ENCODE measurements at places on chromosomes 4 and X.
A peak's percentile ranks its signal among the peaks of the same experiment; 100 is the strongest.

GRCh38 chr4:176236946-176237345, 32.1 kb downstream of the ASB5 start:
- DNase-seq: no peak

GRCh38 chr4:8905226-8905772, 33.7 kb upstream of the HMX1 start:
- no peak for DNase-seq

DNA sequence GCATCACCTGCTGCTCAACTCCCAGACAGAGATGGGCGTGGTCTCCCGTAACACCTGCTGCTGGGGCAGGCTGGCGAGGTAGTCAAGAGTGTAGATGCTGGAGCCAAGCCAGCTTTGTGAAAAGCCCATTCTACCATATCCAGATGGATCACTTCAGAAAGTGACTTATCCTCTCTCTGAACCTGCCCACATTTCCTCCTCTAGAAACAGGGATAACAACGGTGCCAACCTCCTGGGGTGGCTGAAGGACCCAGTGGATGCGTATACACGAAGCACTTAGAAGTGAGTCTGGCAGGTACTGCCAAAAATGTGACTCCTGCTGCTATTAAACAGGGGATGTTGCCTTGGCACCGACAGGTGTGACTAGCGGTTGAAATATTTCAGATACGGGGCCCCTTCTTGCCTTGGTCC, 95.8 kb downstream of the SORBS2 start:
- DNase-seq: no peak

- no peak for DNase-seq
Measured at GRCh38 chrX:40867352-40867751, 132.0 kb upstream of the MED14 start.

DNA sequence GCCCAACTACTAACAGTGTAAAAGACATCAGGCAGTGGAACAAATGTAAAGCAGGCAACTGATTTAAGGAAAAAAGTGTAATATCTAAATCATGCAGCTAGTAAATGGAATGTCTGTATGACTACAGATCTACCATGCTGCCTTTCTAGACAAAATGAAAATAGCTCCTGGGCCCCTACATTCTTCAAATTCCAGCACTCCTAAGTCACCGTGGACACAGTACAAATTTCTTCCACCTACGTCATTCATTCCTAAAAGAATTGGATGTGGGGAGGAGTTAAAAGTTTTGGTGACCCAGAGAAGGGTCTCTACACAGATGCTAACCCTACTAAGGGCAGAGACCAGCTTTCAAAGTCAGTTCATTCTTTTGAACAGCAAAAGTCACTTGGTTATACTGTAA, 137.2 kb upstream of the ARHGEF9 start:
- no peak for DNase-seq

DNA sequence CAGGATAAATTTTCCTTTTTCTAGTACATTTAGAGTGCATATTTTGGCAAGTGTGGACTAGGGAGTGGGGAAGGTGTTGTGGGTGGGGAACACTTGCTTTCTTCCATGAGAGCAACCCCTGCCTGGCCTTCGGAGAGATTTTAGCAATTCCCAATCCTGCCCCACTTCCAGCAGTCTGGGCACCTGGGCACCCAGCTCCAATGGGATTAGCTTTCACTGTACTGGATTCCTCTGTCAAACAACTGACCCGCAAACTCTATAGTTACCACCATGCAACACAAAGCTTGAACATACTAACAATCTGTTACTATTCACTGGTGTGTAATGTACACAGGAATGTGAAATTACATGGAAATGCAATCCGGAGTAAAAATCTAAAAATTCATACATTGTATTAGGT, 50.3 kb downstream of the SH3RF1 start:
- no peak for DNase-seq

DNA sequence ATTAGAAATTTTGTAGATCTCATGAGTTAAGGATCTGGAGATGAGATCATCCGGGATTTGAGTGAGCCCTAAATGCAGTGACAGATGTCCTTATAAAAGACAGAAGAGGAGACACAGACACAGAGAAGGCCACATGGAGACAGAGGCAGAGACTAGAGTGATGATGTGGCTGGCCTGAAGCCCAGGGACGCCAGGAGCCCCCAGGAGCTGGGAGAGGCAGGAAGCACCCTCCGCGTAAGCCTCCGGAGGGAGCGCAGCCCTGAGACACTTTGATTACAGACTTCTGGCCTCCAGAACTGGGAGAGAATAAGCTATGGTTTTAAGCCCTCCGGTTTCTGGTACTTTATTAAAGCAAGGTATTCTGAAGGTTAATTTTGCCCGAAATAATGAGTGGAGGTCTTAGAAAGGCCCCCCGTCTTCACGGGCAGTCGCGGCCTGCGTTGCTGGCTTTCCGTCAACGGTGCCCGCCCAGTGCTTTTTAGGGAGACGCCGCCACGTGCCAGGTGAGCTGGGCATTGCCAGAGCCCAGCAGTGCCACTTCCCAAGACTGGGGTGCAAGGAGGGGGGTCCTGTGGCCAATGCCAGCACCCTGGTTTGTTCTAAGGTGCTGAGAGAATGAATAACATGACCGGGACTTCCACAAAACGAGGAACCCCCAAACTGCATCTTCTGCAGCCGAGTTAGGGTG, 8.1 kb downstream of the DHRSX start:
- DNase-seq: no peak

DNA sequence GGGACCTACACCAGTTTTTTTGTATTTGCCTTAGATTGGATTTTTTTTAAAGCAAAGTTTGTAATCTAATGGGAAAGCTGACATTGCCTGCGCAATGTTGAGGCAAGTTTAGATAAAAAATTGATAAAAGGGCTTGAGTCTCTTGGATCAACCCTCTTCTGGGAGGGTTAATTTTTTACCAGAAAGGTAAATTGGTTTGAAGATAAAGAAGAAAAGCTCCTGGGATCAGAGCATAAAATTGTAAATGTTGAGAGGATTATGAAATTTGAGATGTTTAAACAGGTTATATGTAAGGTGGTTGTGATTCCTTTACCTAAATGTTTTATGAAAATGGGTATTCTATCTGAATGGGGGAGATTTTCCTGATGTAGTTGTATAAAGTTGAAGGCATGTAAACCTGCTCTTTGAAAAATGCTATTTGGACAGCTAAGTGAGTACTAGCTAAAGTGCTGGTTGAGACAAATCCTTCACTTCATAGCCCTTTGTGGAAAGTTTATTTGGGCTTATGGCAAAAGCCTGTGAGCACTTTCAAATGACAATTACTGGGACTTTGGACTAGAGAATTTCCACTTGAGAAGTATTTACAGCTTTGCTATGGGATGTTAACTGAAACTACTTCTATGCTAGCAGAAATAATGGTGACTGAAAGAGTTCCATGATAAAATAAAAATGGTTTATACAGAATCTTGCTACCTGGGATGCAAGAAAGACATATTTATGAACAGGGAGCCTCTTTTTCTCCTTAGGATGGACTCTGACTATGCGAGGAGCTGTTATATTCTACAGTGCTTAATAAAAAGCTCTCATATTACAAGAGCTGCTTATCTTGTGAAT, 56.2 kb downstream of the UGT2B10 start:
- no peak for DNase-seq

- peak; percentile 48 for DNase-seq
Measured at GRCh38 chr4:85127653-85128052, 161.2 kb upstream of the WDFY3 start.

GRCh38 chr4:145203410-145203809, 23.0 kb upstream of the OTUD4 start:
- no peak for DNase-seq

DNA sequence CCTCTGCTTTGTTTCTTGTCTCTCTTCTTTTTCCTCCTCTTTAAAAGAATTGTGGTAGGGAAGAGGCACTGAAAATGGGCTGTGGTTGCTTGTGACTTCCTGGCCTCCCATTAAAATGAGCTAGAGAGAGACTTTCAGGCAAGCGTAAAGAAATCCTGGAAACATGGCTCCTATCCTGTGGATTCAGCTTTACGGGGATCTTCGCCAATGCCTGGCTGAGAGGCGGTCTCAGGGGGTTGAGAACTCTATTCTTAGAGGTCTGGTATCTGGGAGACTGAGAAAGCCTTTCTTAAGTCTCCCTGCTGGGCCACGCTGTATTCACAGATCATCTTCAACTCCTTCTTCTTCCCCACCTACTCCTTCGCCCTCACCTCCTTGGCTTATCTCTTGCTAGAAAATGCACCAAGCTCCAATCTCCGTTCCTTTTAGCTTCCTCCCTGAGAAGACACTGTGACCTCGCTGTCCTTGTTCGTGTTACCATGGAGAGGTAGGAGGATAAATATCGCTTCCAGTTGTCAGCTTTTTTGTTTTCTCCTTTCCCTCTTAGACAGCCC, 542 bp upstream of the KLF8 start:
- DNase-seq: no peak

GRCh38 chrX:20472620-20473258, 206.0 kb upstream of the RPS6KA3 start:
- DNase-seq: no peak

GRCh38 chr4:101818362-101818761, 27.8 kb downstream of the BANK1 start:
- DNase-seq: no peak

GRCh38 chr4:139603576-139604410, 47.8 kb upstream of the SETD7 start:
- peak; percentile 66 for DNase-seq

DNA sequence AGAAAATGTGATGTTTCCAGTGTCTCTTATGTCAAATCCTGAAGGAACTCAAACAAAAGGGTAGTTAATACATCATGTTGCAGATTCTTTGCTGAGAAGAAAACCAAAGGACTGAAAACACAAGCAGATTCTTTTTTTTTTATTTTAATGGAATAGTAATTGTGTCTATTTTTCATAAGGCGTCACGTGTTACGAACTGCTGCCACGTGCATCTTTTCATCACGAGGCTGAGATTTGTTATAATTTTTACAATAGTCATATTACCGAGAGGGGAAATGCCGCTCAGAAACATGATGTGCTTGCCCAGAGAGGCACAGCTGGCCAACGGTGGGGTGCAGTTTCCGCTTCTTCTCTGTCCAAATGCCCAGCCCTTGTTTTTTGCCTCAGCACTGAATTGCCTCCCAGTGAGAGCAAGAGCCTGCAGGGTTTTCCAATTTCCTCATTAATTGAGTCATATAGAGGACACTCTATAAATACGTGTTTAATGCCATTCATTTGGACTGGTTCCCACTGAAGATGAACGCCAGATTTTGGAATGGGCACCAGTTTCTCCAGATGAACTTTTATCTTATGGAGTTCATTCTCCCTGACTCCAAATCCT, 225.3 kb downstream of the STK32B start:
- DNase-seq: no peak

DNA sequence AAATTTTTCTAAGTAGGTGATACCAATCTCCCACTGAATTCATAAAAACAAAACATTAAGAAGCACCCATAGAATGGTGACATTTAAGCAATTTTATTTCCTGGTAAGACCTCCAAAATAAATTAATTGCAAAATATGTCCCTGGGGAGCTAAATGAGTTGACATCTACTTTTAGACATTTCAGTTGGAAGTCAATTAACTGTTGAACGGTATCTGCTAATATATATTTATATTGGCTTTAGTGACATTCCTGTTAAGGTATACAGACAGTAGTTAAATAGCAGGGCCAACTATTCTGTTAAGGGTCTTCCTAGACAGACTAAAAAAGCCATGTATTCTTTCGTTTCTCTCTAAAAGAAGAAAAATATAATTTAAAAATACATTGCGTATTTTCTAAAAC, at the start of gene PRR27:
Gene PRR27, plus strand, starts transcription at position 301 of the 400 bp plus-strand sequence. CDS start 139 bp downstream, outside the sequence.
- no peak for DNase-seq

DNA sequence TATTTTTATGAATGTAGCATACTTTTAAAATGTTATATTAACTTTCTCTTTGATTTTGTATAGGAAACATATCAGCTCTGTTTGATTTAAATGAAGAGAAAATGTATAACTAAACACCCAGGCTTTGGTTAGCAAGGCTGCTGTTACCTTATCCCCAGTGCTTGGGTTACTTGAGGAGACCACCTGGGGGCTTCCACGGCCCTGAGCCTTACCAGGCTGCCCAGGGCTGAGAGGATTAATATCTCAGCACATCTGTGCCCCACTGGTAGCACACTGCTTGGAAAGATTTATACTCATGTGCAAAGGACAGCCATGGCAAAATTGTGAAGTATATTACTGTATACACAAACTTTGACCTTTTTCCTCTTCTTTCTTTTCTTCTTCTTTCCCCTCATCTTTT, 752.9 kb downstream of the RAPGEF2 start:
- no peak for DNase-seq

GRCh38 chr4:3385711-3386420, 55.9 kb upstream of the HGFAC start:
- DNase-seq: no peak

DNA sequence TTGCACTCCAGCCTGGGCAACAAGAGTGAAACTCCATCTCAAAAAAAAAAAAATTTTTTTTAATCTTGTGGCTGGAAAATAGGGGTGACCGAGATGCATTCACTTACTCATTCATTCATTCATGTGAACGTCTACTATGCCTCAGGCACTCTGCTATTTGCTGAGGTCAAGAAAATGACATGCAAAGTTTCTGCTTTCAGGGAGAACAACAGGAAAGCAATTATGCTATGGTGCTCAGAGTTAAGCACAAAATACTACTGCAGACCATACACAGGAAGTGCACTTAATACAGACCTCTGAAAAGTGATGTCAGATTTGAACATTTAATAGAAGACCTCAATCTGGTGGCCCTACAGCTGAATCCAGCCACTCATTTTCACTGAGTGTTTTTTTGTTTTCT, 59.6 kb upstream of the DUSP21 start:
- DNase-seq: no peak

DNA sequence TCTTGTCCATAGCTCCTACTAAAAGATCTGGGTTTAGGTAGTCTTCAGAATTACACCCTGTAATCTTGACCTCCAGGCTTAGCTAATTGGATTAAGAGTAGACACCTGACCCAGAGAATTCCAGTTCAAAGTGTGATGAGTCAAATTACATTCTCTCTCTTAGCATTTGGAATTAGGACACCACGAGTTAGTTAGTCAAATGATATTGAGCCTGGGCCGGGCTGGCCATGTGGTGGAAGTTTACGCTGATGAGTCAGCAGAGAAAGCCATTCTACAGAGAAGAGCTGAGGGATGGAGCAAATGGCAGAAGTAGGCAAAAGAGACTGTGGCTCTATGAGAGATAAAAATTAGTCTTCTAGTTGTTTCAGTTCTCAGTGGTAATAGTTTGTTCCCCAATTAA, 31.1 kb downstream of the CEP44 start:
- DNase-seq: no peak

GRCh38 chr4:64305565-64306254, 103.5 kb downstream of the TECRL start:
- no peak for DNase-seq

DNA sequence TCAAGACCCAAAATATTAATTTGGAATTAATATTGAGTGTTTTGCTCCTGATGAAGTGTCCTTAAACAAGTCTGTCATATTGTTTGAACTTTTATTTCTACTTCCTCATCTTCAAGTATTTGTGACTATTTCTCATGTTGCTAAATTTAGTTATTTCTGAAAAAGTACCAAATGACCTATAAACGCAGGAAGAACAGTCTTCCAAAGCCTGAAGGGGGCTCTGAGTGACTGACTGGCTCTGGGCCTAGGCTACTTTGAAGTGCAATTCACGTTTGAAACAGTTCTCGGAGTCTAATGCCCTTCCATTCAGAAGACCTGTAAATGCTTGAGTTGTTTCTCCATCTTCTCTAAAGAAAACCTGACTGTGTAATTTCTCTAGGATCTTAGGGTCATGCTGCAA, 26.5 kb downstream of the GALNT7 start:
- DNase-seq: no peak

Measured in neuronal stem cell (in vitro differentiated cells).